ENCODE measurements at places on chromosomes 3 and 15. TPM values are rescaled to one million over a fixed set of nuclear protein-coding genes. Genes with fewer than 3 reads are reported as not detected.

The C15orf62 gene
- total RNA-seq: 0.46 TPM

The AHSG gene
- total RNA-seq: not detected

The SST gene
- not detected for total RNA-seq

The TRIM42 gene
- not detected for total RNA-seq

The FILIP1L gene
- 22.5 TPM for total RNA-seq

The KLHL25 gene
- 3.5 TPM for total RNA-seq

The TRPM7 gene
- total RNA-seq: 41.6 TPM

The OR5K2 gene
- total RNA-seq: not detected

The GOLGA6B gene
- total RNA-seq: not detected

The PRR20G gene
- total RNA-seq: not detected
